GM12892 (cell line): ENCODE measurements at places on chromosomes 6 and 20.

GRCh38 chr20:44579313-44580081, 2.9 kb upstream of the PKIG start:
- DNase-seq: no peak

GRCh38 chr6:105174512-105174911, 5.3 kb downstream of the POPDC3 start:
- no peak for DNase-seq

DNA sequence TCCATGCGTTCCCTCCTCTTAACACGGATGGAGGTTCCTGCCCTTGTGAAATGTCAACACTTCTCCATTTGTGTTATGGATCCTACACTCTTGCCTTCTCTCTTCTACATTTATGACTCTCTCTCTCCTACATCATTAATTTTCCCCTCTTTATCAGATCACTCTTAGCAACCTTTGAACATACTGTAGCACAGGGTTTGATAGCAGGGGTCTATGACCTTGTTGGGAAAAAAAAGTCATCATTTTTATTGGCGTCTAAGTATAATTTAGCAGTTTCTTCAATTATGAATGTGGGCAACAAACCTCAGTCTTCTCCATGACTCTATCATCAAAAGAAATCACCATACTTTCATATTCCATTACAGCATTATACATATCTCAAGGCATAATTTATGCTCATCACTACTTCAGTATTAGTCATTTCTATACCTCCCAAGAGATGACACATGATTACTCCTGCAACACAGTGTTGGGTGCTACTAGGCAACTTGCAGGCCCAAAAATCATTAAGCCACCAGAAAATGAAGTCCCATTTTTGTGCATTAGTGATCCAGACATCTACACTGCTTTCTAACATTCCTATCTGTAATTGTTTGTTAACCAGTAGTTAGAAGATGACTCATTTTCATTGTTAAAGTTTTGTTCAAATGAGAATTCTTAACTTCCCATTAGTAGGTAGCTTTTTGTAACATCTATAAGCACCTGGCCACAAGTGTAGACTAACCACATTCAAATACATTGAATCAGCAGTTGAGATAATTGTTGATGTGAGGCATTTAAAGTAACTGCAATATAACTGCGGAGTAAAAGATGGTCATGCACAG, 9.5 kb downstream of the CYP39A1 start:
- DNase-seq: no peak

DNA sequence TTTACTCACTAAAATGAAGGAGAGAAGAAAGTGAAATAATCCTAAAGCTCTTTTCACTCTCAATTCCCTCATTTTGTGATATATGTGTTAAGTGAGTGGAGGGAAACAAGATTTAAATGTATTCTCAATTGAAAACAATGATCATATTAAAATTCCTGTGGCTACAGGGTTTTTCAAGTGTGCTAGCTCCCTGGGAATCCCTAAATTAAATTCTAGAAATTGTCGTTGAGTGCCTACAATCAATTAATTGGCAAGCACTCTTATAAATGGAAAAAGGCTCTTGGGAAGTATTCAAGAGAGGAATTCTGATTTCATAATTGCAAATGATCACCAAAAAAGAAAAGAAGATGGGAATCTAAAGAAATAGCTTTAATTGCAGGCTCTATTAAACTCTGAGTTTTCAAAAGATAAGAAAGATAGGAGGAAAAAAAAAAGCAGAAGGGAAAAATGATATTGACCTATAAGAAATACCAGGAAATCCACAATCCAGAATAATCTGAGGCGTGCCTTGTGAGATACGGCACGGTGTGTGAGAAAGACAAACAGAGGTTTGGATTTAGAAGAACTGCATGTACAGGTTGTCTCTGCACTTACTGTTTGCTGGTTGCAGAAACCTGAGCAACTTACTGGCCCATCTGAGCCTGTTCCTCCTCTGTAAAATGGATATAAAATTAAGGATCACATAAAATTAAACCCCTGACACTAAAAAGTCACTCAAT, 18.3 kb upstream of the MBOAT1 start:
- DNase-seq: no peak

DNA sequence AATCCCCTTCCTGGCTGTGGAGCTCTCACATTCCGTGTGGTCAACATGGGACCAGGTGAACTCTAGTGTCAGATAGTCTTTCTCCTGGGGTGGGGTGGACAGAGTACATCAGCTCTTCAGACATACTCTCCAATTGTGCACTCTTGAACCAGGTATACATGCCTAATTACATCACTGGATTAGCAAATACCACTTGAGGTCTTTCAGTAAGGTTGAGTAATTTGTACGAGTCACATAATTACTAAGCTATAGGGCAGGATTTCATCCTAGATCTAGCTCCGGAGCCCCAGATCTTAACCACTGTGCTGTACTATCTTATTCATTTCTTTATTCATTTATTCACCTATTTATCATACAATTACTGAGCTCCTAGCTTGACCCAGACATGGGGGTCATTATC, 821.3 kb downstream of the TFAP2A start:
- no peak for DNase-seq

- DNase-seq: no peak
These were observed 244.2 kb downstream of the NRN1 start for GRCh38 chr6:5762561-5762968.

- no peak for DNase-seq
These were observed 98.4 kb upstream of the KCNG1 start for GRCh38 chr20:51121272-51121671.

DNA sequence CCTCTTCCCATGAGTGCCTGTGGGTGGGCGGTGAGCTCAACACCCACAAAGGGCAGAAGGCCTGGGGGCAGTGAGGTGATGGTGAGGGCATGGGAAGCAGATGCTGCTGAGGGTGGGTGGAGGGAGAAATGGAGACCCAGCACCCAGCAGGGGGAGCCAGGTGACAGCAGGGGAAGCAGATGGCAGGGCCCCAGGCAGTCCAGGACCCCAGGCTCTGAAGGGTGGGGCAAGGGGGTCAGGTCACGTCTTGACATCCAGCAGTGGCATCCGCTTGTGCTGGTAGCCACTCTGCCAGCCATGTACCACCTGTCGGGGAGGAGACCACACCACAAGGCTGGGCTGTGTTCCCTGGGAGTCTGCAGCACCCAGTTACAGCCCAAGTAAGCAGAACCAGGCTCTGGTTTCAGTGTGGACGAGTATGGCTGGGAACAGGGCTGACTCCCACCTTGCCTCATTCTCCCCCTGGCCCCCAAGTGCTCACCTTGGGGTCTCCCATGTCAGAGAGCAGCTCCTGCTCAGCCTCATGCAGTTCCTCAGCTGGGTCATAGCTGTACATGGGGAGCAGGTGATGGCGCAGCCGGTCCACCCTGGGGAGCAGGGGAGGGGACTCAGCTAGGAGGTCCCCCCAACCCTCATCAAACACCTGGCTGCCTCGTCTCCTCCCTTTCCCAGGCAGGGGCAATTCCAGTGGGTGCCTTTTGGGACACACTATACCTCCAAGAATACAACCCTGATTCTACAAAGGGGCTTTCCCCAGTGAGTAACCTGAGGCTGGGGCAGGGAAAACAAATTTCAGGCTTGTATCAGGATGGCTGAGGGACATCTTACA, 2.0 kb downstream of the SMIM29 start:
- DNase-seq: peak; percentile 50

DNA sequence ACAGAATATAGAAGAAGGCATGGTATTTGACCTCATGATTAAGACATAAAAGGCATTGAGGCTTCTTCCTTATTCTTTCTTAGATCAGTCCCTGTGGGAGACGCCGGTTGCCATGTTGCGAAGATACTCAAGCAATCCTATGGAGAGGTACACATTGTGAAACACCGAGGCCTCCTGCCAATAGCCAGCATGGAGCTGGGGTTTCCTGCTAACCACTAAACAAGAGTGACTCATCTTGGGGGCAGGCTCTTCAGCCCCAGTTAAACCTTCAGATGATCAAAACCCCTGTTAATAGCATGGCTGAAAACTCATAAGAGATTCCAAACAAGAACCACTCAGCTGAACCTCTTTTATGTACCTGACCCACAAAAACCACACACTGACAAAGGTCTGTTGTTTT, 478.8 kb downstream of the CD83 start:
- no peak for DNase-seq

GRCh38 chr6:14930366-14930989, 315.4 kb upstream of the JARID2 start:
- DNase-seq: no peak

DNA sequence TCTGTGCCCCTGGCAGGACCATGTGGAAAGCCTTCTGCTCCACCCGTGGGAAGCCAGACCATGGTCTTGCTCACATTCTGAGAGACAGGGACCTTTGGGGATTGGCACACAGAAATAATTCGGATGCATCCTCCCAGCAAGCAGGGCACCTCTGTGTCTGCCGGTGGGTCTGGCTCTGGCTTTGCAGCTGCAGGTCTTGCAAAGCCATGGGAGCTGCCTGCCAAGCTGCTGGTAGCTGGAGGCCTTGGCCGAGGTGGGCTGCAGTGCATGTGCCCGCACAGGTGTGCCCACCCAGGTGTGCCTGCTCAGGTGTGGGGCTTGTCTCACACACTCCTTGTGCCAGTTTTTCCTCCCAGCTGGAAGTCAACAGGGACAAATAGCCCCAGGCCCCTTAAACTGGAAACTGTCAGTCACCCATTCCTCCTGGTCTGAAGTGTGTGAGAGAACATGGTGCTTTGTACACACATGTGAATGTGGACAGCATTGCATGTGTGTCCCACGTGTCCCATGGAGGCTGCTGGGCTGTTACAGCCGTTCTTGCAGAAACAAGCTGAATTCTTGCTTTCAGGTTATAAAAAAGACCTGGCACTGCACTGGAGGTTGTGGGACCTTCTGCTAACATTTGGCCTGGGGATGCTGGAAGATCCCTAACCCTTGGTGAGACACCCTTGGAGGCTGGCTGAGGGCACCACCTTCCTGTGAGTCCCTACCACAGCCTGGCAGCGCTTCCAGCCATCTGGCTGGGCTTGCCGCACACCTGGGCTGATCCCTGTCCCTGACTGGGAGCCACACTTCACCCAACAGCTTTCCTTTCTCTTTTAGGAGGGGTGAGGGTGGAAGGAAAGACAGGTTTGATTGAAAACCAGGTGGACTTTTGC, 54.9 kb upstream of the SMOC2 start:
- no peak for DNase-seq

DNA sequence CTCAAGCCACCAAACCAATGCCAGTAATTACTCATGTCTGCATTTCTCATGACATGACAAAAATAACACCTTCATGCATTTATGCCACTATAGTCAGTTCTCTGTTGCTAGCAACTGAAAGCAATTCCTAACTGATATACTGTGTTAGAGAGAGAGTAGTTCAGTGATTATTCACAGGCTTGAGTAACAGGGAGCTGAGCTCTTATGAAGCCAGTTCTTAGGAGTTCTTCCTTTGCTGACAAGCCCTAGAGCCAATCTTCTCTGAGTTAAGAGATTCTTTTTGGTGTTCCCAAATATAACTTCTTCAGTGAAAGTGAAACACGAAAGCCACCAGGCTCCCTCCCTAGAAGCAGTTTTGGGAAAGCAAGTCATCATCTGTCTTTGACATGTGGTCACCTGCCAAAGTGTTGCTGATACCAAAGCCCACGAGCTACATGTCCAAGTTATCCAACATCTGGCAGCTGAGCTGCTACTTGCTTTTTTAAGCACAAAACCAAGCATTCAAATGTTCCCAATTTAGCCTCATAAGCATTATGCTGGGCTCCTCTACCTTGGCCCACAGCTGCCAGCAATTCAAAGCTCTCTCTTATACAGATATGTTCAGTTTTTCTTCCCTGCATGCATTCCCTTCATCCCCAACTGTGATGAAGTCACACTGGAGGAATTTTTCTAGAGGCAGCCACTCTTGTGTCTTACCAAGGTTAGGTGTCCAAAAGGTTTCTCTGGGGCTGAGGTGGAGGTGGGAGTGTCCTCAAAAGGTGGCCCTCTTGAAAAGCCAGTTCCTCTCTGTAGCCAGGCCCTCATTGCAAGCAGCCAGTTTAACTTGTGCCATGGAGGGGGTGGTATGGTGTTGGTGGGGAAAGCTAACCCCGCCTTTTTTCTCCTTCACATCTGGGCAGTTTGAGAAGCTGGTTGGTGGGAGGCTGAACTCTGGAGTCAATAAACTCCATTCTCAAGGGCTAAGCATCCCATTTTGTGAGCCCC, 92.7 kb upstream of the ARMC2 start:
- no peak for DNase-seq

- DNase-seq: no peak
These were observed 93.6 kb downstream of the MYB start for GRCh38 chr6:135274561-135275293.

GRCh38 chr20:17613328-17614175, 43.7 kb downstream of the DSTN start:
- peak; percentile 4 for DNase-seq

DNA sequence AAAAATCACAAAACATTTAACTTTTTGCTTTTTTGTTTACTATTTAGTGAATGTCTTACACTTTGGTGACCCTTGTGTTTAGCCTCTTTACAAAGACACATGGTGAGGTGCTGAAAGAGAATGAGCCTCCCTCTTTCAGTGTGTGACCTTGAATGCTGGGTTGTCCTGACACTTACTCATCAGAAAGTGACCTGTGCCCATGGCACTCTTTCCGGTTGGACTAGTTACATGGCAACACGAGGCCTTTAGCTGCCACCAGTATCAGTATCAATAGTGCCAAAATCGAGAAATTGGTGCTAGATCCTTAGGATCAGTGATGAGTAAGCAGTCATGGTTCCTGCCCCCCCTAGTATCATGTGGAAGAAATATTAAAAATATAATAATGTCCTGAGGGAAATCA, 1.7 kb upstream of the RPL7L1 start:
- DNase-seq: no peak

DNA sequence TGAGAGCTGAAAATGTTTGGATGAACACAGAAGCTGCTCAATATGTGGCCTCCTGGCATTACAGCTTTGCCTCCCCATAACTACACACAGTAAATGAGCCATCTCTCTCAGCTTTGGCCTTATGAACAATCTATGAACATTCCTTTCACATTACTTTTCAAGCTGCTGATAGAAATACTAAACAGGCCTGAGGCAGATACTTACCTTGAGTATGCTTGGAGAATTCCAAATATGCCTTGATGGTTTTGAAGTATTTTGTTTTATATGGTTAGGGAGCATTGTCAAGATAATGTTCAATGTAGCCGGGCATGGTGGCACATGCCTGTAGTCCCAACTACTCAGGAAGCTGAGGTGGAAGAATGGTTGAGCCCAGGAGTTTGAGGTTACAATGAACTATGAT, 104.5 kb downstream of the CD24 start:
- no peak for DNase-seq

- no peak for DNase-seq
These were observed 12.1 kb upstream of the TSPYL1 start for GRCh38 chr6:116291701-116292396.

DNA sequence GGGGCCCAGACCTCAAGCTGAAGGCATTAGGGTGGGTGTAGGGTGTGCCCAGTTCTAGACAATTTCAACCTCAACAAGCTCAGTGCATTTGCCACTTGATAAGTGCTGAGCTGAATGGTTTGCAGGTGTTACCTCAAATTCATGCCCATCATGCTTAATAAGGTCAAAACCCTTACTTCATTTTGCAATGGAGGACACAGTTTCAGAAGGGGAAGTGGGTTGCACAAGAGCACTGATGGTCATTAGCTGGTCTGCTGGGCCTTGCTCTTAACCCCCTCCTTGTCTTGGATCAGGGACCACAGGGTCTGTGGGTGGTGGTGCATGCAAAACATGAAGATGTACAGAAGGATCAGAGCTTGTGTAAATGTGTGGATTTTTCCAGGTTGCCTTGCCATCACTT, 71.0 kb upstream of the SIRPA start:
- no peak for DNase-seq

- no peak for DNase-seq
These were observed 31.5 kb upstream of the THBS2 start for GRCh38 chr6:169285165-169285564.
